ENCODE measurements at places on chromosomes 11 and 22.

GRCh38 chr22:20758688-20759087 lies 15.2 kb upstream of the SERPIND1 start:
- DNase-seq, result no peak

DNA sequence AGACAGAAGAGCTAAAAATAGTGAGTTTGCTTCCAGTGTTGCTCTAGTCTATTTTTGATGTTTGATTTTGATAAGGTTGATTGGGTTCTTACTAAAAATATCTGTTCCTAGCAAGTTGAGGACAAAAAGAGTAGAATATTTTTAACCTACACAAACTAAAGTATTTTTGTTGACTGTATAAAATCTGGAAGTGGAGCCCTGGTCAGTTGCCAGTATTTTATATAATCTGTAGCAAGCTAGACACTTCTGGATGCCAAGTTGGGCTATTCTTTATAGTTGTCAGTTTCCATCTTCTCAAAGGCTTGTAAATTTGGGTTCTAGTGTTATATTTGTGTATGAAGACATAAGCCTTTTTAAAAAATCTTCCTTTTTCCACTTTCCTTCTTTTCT lies 56.7 kb downstream of the HSD17B12 start:
- DNase-seq, result no peak

- DNase-seq, result peak; percentile 36
Observed at GRCh38 chr11:128720522-128720985, 26.7 kb downstream of the FLI1 start.

DNA sequence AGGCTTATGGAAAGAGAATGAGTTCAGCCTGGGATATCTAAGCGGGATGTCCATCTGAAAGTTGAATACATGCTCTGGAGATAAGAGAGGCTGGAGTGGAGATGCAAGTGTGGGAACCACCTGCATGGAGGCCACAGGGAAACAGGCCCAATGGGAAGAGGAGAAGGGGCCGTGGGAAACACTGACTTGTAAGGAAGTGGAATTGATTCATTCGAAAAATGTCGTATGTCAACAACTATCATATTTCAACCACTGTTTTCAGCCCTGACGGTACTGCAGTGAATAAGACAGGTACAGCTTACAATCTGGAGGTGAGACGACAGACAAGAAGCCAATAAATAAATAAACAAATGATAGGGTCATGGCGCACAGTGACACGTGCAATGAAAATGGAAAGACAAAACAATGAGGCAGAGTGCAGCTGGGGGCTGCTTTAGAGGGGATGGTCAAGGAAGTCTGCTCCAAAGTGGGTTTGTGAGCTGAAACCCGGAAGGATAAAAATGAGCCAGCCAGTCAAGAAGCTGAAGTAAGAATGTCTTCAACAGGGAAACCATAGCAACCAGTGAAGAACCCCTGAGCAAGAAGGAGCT lies 35.9 kb downstream of the EFCAB6 start:
- DNase-seq, result no peak

- DNase-seq, result no peak
Observed at GRCh38 chr11:110984147-110984546, 261.4 kb upstream of the POU2AF2 start.

DNA sequence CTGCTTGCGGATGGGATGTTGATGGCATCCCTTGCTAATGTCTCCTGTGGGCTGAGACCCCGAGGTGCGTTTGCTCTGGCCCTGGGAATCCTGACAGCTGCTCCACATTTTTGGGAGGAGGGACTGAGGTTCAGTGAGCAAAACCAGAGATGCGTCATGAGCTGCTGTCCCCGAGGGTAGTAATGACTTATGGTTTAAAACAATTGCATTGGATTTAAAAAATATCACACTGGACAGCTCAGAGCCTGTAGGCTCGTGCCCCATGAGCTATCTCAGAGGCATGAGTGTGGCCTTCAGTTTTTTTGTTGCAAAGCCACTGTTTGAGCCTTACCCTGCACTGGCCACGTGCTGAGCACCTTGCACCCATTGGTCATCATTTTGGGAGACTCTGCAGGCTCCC lies 20.9 kb upstream of the PARVG start:
- DNase-seq, result no peak

GRCh38 chr11:3838504-3838903 lies 2.3 kb downstream of the RHOG start:
- DNase-seq, result no peak

DNA sequence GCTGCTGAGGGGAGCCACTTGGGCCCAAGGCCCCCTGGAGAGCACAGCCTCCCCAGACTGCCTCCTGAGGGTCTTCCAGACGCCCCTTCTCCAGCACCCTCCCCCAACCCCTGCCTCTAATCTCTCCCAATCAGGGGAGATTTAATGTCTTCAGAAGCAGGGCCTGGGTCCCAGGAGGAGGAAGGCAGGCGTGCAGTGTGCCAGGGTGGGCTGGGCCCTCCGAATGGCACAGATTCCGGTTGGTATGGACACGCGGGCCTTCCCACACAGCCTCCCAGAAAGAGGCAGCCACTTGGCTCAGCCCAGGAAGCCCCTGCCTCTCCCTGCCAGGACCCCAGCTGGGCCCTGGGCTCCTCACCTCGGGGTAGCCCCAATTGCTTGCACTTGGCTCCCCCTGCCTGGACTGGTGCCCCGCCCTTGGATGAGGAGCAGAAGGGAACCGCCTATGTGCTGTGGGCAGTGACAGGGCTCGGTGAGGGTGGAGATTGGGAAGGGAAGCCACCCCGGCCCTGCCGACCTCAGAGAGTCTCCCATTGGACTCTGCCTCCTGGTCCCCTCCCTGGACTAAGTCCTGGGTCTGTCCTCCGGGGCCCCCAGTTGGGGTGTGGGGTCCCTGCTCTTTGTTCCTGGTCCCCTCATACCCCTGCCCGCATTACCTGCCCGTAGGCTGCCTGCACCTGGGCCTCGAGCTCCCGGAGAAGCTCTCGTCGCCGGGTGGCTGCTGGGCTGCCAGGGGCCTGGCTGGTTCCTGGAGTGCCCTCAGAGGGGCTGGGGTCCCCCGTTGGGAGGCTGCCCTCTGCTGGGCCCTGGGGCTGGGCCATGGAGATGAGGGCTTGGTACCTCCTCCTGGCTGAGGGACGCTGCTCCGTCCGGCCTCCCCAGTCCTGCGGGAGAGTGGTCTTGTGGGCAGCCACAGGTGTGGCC lies 572 bp upstream of the CABP2 start:
- DNase-seq, result no peak

- no peak for DNase-seq
Observed at GRCh38 chr11:101552888-101553287, 30.9 kb downstream of the TRPC6 start.

GRCh38 chr22:23187871-23188700 lies 7.8 kb downstream of the BCR start:
- no peak for DNase-seq

- no peak for DNase-seq
Observed at GRCh38 chr22:40203572-40203971, 25.8 kb downstream of the TNRC6B start.

DNA sequence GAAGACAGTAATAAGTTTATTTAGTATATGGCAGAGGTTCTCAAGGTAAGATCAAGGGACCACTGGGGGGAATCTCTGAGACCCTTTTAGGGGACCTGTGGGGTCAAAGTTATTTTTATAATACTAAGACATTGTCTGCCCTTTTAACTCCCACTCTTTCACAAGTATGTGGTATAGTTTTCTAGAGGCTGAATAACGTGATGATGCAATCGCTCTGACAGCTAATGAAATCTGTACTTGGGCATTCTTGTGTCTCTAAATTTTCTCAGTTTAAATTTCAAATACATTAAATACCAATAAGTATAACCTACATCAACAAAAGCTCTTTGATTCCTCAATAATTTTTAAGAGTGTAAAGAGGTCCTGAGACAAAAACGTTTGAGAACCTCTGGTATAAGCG lies 147.9 kb downstream of the ATG16L2 start:
- no peak for DNase-seq

DNA sequence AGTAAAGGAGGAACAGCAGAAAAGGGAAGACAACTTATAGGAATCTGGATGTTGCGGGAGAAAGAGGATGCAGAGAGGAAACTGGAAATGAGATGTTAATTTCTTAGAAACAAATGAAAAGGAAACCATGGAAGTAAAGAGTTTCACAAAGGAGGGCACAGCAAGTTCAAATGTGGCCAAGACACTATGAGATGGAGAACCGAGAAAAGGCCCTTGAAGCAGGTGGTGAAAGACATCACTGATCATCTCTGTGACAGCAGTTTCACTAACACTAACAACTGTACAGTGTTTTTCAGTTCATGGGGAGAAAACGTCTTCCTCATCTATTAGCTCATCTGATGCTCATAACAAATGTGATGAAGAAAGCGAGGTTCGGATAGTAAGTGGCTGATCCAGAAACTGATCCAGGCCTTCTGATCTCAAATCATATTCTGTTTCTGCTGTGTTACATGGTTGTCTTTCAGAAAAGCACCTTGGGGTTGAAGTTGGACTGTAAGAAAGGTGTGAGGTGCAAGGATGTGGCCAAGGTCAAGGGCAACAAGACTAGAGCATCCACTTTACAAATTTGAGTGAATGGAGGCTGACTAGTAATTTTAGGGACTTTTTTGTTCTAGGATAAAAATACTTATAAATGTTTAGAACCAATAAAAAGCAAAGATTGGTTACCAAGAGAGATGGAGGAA lies 492.1 kb upstream of the CADM1 start:
- DNase-seq, result no peak

DNA sequence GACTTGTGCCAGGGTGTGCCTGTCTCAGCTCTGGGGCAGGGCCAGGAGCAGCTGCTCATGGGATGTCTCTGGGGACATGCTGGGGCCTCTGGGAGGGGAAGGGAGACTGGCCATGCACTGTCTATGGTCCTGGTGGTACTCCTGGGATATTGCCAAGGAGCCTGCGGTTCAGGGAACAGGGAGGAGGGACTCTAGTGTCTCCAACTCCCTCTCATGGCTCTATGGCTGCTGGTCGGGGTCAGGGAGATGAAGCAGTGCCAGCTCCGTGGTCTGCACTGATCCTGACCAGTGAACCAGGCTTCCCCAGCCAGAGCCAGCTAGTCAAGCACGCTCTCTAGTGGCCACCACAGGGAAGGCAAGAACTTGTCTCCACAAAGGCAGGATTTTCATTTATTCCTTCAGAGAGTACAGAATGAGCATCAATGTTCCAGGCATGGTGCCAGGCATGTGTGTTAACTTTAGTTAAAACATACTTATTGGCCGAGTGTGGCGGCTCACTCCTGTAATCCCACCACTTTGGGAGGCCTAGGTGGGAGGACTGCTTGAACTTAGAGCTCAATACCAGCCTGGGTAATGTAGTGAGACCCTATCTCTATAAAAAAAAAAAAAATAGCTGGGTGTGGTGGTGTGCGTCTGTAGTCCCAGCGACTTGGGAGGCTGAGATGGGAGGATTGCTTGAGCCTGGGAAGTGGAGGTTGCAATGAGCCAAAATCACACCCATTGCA lies 2.5 kb upstream of the BEST1 start:
- peak; percentile 75 for DNase-seq

GRCh38 chr11:95293116-95293515 lies 62.1 kb upstream of the SESN3 start:
- DNase-seq, result no peak

DNA sequence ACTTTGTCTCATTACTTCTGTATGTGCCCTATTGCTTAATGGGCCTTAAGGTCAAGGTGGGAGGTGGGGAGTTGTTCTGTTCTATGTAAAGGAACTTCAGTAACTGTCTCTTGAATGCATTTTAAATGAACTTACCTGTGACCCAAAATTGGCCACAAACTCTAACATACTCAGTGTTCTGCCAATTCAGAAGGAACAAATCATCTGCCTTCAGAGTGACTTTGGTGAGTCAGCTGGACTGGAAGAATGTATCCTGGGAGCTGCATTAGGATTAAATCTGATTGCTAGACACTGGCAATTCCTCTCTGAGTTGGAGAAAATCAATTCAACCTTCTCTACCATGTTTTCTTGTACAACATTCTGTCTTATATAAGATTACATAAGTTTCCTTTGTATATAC lies 1104.8 kb downstream of the DLG2 start:
- DNase-seq, result no peak

DNA sequence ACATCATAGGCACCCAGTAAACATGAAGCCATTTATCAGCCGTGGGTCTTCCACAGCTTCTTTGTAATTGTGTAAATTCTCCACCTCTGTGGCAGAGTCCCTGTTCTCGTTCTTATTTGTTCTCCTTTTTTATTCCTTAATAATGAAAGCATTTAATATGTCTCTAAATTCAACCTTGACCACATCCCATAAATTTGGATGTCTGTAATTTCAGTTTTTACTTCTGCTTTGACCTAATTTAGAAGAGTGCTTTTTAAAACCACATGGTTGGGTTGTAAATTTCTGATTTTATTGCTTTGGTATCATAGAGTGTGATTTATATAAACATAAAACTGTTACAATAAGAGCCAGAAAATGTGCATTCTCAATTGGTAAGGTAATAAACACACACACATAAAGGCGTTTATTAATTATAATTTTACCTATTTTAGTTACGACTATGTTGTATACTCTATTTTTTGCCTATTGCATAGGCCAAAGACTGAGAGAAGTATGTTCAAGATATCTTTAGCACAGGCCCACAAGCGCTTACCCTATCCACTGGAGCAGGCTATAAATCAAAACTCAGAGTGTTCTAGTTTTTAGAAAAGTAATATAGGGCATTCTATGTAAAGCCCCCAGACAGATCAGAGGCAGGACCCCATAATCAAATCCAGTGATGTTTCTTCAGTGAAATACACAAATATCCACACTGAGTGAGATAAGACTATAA lies 58.0 kb upstream of the CCND1 start:
- no peak for DNase-seq

DNA sequence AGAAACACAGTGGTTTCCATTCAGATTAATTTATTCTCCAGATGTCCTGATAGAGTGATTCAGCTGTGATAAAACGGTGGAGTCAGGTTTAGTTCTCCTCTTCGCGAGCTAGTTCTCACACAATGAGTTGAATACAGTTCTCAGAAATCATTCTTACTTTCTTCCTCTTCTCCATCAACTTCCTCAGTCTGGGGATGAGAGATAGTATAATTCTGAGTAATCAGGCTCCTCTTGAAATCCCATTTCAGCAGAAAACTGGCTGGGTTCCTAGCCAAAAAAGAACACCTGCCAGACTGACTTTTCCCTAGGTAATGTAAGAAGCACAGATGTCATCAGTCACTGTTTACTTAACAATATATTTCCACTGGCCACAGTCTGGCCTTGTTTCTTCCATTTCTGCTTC lies 76.7 kb downstream of the SVIP start:
- no peak for DNase-seq

All from CD4-positive, alpha-beta T cell treated with Interleukin-1 beta for 1 hour (primary cell).